Breast epithelium (tissue), 4 donors: ENCODE measurements at places on chromosomes 4 and X. TPM values are rescaled to one million over a fixed set of nuclear protein-coding genes. Genes with fewer than 3 reads are reported as not detected.

GRCh38 chrX:153767674-153768055 is 3.6 kb downstream of the PLXNB3 start:
- H3K4me3 ChIP-seq, result no peak overlapping the region
- H3K4me1 ChIP-seq, result no peaks in the 10 kb centered on the region
- DNase-seq, result no peak
- no peaks in the 10 kb centered on the region for H3K27me3 ChIP-seq
- no peaks in the 10 kb centered on the region for H3K36me3 ChIP-seq

- no peaks in the 10 kb centered on the region for H3K4me1 ChIP-seq
- peaks cover 3% of the 10 kb centered on the region for H3K27me3 ChIP-seq
- H3K4me3 ChIP-seq, result no peak overlapping the region
Observed at GRCh38 chrX:86033385-86033784, 14.0 kb downstream of the CHM start.

DNA sequence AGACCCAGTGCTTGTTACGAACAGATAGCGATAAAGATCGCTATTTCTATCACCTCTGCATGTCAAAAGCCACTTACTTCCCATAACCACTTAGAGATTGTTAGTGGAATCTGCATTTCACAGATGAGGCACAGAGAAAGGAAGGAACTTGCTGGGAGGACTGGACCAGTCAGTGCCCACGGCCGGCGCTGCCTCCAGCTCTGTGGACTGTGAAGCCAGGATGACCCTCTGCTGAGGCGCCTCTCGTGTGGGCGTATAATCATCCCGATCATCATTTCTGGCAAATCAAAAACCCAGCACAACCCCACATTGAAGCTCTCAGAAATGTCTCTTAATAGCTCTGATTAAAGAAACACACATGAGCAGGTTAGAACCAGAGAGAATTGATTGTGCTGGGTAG is 61.5 kb upstream of the ADRA2C start:
- H3K36me3 ChIP-seq, result no peaks in the 10 kb centered on the region
- H3K4me1 ChIP-seq, result no peaks in the 10 kb centered on the region
- DNase-seq, result no peak
- no peak overlapping the region for H3K4me3 ChIP-seq
- H3K27me3 ChIP-seq, result peaks cover 4% of the 10 kb centered on the region

DNA sequence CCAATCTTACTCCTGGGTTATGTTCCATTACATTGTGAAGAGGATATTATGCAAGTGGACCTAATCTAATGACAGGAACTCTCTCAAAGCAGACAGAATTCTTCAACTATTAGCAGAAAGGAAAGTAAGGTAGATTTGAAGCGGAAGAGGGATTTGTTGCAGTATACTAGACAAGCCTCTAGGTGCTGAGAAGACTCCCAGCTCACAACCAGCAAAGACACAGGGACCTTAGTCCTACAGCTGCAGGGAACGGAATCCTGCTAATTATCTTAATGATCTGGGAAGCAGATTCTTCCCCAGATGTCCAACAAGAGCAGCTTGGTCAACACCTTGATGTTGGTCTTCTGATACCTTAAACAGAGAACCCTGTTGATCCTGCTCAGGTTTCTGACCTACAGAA is 73.6 kb downstream of the STK32B start:
- H3K4me1 ChIP-seq, result no peaks in the 10 kb centered on the region
- no peak for DNase-seq
- no peak overlapping the region for H3K27ac ChIP-seq
- no peaks in the 10 kb centered on the region for H3K36me3 ChIP-seq
- H3K27me3 ChIP-seq, result no peaks in the 10 kb centered on the region
- no peak overlapping the region for H3K4me3 ChIP-seq

PPBP gene
- 2.0 TPM for total RNA-seq
